ENCODE measurements at places on chromosomes 7 and 10.

DNA sequence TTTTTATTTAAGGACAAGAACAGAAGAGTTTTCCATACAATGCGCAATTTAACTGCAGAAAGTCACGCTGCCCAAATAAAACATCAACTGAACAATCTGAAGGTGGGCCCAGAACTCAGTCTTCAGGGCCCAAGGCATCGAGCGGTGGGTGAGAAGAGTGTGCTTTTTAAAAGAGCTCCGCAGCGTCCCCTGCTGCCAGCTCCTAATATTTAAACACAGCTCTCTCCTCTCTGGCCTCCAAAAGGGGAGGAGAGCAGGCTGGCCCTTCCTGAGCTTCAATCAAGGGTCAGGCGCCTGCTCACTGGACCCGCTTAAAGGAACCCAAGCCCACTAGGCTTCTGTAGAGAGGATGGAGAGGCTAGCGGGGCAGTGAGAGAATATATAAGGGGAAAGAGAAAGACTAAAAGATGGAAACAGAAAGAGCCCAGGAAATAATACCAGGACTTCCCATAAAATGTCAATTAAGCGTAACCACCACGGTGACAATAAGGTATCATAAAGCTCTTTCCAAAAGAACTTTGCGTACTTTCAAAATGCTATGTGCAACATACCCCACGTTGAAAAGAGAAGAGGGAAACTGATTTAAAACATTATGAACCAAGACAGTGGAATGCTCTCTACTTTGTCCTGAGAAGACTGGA, 2.8 kb downstream of the FAM53B start:
- peak; percentile 29 for DNase-seq

GRCh38 chr10:132476146-132477065, 61.2 kb upstream of the INPP5A start:
- DNase-seq, result no peak

DNA sequence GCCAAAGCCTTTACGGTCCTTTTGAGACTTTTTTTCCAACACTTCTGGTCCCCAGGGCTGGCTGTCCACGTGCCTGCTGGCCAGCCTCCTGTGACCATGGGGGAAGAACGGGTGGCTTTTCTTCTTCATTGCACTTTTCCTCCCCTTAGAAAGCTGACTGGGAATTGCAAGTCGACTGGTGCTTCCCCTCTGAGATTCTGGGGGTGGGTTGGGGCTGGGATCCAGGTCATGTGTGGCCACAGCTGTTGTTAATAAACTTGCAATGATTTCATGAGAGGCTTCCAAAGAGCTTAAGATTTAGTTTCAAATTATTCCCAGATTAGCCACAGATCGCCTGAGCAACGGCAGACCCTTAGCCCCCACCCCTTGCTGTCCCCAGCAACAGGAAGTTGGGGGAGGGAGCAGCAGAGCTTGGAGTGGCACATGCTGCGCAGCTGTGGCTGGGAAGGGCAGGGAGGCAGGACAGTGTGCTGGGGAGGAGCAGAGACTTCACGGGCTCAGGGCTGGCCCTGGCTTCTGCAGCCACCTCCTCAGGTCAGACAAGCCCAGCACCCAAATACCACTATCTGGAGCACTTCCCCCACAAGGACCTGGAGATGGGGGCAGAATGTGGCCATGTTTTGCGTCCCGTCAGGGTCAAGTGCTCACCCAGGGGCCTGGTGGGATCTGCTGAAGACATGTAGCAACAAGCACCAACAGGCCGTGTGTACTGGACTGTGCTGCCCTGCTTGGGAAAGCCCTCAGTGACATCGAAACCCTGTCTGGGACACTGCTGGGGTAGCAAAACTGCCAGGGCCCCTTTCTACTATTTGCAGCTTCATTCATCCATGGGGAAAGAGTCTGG, 147.1 kb downstream of the RNF216 start:
- peak; percentile 76 for DNase-seq

- DNase-seq, result no peak
Observed at GRCh38 chr7:105088456-105088855, 74.5 kb downstream of the KMT2E start.

- DNase-seq, result no peak
Observed at GRCh38 chr10:32937911-32938424, 20.1 kb downstream of the ITGB1 start.

DNA sequence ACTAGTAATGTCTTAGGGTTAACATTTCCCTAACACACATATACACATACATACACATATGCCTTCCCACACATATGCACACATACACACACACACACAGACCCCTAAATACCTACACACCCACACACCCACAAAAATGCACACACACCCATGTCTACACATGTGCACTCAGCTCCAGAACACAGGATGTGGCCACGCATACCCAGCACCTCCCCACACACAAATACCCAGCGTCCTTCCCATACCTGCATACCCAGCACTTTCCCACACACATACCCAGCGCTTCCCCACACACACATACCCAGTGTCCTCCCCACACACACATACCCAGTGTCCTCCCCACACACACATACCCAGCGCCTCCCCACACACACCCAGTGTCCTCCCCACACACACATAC, 534.9 kb downstream of the DNAJB6 start:
- no peak for DNase-seq

DNA sequence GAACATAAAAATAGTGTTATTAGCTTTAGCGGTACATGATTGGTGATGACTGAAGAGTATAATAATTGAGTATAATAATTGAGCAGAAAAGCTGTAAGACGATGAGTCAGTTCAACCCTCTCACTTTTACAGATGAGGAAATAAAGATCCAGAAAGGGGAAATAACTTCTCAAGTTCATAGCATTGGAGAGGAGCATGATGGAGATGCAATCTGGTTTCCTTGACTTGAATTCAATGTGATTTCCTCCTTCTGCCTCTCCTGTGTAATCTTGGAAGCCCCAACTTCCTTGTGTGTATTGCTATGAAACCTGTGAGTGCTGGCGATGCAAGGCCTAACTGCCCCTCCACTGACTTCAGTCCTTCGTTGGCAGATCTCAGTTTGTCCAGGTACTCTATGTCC, 265.1 kb downstream of the LRMDA start:
- no peak for DNase-seq
